Central memory CD4-positive, alpha-beta T cell (primary cell): ENCODE measurements at places on chromosomes 1 and 21.

- DNase-seq: no peak
Observed at GRCh38 chr1:156073740-156074139, 8.5 kb downstream of the MEX3A start.

- DNase-seq: no peak
Observed at GRCh38 chr1:150550222-150551050, 1.2 kb downstream of the ADAMTSL4 start.

- no peak for DNase-seq
Observed at GRCh38 chr1:181095763-181096184, 7.3 kb downstream of the IER5 start.

GRCh38 chr1:175839779-175840669 lies 96.6 kb upstream of the TNR start:
- no peak for DNase-seq

DNA sequence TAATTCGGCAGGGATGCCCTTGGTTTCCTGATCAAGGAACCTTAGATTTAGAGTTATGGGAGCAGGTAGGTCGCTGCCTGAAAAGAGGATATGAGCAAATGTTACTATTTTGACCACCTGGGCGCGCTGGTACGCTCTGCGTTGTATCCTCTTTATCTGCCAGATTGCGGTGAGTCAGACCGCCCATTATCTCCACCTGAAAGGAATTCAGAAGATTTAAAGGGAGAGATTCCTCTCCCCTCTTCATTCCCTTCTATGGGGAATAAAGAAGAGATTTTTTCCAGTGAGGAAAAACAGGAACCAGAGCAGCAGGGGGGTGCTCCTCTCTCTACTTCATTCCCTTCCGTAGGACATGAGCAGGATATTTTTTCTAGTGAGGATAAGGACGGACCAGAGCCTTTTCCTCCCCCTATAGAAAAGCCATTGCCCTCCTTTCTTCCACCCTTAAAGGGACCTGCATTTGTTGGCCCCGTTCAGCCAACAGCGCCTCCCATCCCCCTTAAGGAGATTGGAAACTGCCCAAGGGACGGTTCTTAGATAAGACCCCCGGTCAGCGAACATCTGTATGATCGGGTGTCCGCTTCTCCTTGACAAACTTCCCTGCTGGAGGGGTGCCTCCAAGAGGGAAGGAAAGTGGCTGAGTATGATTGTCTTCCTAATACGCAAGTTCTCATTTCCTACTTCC lies 34.1 kb downstream of the CLCA1 start:
- no peak for DNase-seq

- no peak for DNase-seq
Observed at GRCh38 chr1:164753521-164754077, 194.6 kb downstream of the PBX1 start.

DNA sequence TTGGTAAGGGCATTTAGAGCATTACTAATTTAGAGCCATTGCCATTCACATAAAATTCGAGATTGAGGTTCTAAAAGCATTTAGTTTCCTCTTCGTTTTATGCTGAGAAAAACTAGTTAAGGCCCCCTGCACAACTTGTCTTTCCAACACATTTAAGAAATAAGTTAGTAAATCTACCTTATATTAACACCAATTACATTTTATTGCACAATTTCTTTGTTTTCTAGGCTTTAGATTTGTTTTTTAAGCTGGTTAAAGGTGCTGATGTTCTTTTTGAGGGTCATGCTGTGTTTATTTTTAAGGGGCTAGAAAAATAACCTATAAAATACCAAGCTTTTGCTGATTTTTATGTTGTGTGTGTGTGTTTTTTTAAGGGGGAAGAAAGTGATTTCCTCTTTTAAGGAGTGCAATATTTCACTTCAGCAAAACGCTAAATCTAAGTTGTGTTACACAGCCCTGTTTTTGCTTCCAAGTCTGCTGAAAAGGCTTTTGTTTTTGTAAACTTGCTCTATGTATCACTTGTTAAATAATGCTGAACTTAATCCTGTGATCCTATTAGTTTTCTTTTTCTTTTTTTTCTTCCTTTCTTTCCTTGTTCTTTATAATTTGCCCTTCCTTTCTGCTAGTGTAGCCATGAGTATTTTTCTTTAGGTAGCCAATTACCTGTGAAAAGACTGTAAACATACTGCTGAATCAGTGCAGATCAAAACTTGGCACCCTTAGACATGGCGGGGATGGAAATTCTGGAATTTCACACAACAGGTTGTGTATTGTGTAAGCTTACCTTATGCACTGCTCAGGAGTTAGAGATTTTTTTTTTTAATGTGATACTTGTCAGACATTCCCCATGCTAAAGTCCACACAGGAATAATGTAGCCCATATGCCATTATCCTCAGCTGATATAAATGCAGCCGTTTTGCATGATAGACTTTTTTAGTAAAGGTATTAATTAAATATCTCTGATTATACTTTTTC lies 1.5 kb downstream of the CEPT1 start:
- no peak for DNase-seq

GRCh38 chr1:203144661-203145060 lies 17.1 kb downstream of the ADORA1 start:
- DNase-seq: no peak
